ENCODE measurements at places on chromosomes 7 and 10.

GRCh38 chr7:116665332-116665996 lies 6.5 kb upstream of the MET start:
- no peak for DNase-seq

DNA sequence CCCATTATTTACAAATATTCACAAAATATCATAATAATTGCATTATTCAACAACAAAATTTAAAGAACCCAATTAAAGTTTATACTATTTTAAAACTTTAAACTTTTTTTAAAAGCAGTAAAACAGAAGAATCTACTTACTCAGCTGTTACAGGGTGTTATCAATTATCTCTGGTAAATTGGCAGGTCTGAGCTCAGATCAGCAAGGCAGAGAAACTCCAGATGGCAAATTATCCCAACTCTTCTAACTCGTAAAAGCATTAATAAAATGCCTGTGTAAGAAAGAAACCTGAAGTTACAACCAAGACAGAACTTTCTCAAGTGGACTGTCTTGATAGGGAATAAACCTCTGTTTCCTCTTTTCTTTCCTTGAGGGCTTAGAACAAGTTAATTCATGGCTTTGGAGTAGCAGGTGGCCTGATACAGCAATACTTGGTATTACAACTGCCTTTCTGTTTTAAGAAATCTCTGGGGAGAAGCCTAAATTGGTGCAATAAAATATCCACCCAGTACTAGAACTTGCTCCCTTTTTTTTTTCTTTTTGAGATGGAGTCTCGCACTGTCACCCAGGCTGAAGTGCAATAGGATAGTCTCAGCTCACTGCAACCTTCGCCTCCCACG lies 275.3 kb upstream of the MKLN1 start:
- no peak for DNase-seq

- peak; percentile 15 for DNase-seq
Observed at GRCh38 chr10:93859049-93859655, 34.6 kb upstream of the SLC35G1 start.

DNA sequence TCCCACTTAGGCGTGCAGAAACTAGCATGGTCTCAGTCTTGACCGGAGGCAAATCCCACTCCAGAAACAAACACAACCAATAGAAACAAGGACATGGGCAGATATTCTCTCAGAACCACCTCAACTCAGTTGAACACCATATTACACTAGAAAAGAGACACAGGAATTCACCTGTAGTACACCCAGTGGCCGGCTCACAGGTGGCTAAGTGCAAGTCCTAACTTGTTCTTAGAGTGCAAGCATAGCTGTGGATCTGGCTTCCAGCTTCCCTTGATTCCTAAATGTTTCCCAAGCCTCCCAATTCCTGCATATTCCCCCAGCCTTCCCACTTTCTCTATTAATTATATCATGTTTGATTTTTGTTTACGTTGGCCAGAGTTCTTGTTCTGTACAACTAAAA lies 164.4 kb downstream of the TPK1 start:
- DNase-seq: no peak

DNA sequence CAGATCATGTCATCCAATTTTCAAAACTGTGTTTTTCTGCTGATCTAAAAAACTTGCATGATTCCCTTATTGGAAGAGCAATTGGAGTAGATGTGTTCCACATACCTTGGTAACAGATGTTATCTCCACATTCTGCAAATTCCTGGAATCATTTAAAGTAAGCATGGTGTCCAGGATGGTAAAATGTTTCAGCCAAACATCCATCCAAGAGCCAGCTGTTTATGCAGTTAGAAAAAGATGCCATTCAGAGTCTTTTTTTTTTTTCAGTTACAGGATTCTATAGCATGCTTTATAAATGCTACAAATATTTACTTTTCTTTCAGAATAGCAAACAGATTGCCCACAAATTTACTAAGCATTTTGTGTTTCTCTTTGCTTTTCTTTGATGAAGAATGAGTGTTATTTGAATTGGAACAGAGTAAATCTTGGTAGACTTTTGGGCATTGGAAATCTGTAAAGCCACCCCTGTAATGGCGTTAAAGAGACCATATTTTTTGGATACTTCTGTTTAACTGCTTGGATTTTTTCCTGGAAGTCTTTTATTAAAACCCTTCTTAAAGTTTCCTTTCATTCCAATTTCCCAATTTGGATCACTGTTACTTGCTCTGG lies 149.8 kb downstream of the GNAT3 start:
- no peak for DNase-seq

Data from fibroblast of pulmonary artery (primary cell).